ENCODE measurements at places on chromosomes 2 and 18. TPM values are rescaled to one million over a fixed set of nuclear protein-coding genes. Genes with fewer than 3 reads are reported as not detected.

The IKZF2 gene
- 7.6 TPM for total RNA-seq

The MAP3K19 gene
- not detected for total RNA-seq

The LRP1B gene
- total RNA-seq = 1.5 TPM

The TLX2 gene
- not detected for total RNA-seq

The CCDC121 gene
- 6.0 TPM for total RNA-seq

The CYP26B1 gene
- total RNA-seq = 16.4 TPM

The MOGAT1 gene
- not detected for total RNA-seq

The NT5DC4 gene
- not detected for total RNA-seq

The IGFBP5 gene
- 140 TPM for total RNA-seq

The ATG16L1 gene
- 28.2 TPM for total RNA-seq

DNA sequence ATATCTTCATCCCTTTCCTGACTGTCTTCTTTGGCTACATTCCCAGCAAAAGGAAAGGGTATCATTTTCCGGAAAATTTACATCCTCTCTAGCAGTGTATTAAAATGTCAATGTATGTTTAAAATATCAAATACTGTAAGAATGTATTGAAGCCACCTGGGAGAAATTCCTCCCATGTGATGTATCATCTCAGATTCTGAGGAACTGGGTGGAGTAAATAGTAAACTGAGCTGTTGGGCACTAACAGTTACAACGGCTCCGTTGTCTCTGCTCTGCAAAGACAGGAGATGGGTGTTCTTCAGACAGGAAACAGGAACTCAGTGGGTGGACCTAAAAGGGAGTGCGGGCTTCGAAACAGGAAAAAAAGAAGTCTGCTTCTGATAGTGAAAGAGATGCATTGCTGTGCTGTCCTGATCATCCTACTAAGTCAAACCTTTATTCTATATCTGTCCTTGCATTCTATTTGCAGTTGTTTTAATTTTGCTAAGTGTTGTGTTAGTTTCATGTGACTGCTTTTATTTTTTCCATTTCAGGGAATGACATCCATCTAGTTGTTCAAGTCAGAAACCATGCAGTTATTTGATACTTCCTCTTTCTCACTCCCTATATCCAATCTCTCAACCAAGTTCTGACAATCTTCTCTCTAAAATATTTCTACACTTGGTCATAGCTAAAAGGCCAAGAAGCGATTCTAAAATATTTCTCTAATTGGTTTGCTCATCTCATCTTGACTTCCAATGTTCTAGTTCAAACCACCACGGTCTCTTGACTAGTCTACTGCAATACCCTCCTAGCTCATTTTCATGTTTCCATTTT lies 19.4 kb downstream of the DOK1 start:
- no peak for DNase-seq

- no peak for DNase-seq
These were observed 369.6 kb downstream of the FBXO15 start for GRCh38 chr18:73778032-73778359.

DNA sequence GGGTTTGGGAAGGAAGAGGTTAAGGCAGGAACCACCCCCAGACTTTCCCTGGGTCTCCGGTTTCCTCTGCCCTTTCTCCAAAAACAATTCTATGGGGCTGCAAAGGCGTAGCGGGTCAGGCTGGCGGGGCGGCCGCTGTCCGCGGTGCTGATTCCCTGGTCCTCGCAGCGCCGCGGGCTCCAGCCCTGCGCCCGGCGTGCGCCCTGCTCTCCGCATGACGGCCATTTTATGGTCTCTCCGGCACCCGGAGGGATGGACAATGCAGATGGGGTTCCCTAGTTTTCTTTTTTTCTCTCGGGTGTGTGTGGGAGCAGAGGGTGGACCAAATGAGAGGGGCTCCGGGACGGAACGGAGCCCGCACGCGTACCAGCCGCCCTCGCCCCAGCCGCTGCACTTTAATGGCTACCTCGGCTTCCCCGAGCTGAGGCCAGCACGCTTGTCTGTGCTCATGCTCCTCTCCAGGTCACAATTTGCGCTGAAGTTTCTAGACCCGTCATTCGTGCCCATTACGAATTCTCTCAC lies 1.6 kb downstream of the ST8SIA3 start:
- DNase-seq = peak; percentile 80

- DNase-seq = no peak
These were observed 42.3 kb downstream of the RPL37A start for GRCh38 chr2:216540920-216541319.

GRCh38 chr18:27298214-27298804 lies 113.2 kb upstream of the CHST9 start:
- no peak for DNase-seq

GRCh38 chr2:200443376-200443775 lies 66.5 kb downstream of the KCTD18 start:
- no peak for DNase-seq

GRCh38 chr2:230346921-230347533 lies 20.0 kb downstream of the SP140L start:
- DNase-seq = no peak
